Activated T-helper 1 cell treated with anti-CD3 and anti-CD28 coated beads, Interleukin-12 subunit alpha, Interleukin-12 subunit beta, Interleukin-2, Interleukin-4 antibody, amounts not matched to agents 30 ng/mL and 10 ng/mL and 1 ng/mL, durations not matched to agents 14 hours and 24 hours and 36 hours (primary cell): ENCODE measurements at places on chromosomes 2 and 18. TPM values are rescaled to one million over a fixed set of nuclear protein-coding genes. Genes with fewer than 3 reads are reported as not detected.

DNA sequence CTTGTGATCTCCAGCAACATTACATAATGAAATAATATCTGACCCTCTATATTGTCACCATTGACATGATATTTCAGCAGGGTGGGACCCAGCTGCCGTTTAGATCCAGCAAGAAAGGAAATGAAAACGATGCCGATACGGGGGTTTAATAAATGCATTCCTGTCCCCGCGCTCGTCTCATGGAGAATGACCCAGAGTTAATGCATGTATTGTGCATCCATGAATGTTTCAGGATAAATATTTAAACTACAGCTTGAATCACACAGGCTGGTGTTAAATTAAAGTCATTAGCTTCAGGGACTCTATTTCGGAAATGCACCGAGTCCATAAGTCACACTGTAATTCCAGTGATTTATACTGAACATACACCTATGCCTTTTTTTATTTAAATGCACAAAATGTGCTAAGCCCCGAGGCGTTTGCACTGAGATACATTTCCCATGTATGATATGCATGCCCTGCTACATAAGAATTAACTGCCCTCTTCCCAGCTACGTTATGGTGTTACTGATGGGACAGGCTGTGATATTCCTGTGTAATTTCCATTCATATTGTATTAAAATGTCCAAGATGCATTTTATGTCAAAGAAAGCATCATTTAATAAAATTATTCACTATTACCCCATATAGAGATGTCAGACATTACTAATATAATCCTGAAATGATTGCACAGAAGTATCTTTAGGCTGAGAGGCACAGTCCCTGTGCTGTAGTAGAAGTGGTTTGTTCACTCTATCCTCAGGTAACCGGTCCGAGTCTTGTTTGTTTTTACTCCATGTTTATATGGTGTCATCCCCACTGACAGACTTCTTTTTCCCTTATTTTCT is 109.3 kb upstream of the ZNF516 start:
- no peak for DNase-seq
- no peak overlapping the region for H3K4me3 ChIP-seq
- no peak overlapping the region for H3K27ac ChIP-seq

DNA sequence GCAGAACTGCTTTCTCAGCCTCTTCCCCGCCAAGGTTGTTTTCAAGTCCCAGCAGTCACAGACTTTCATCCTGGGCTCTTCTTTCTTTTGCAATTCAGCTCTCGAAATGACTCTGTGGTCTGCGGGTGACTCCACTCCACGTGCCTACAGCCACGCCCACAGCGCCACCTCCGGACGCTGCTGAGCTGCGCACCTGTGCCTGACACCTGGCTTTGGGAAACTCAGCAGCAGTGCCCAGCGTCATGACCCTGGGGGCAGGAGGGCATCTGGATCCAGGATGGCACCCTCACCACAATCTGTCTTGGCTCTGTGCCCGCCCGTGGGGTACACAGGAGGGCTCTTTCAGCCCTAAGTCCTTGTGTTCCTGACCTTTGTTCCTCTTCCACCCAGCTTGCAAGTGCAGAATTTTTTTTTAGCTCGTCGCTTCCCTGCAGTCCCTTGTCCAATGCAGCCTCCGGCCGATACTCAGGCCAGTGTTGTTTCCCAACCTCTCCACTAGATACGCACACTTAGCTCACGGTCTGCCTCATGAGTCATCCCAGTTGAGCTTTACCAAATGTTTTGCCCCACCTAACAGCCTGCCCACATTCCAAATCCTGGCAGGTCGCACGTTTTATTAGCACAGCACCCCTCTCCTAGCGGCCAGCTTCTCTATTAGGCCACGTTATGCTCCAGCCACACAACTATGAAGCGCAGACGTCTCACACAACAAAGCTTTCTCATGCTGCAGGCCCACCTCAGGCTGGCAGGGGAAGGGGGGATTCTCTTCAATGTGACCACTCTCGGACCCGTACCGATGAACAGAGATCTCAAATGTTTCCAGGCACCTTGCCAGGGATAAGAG is 6.5 kb upstream of the CAPN10 start:
- peak overlapping the region; percentile 15 for H3K4me3 ChIP-seq
- H3K36me3 ChIP-seq: peaks cover 16% of the 10 kb centered on the region
- no peaks in the 10 kb centered on the region for H3K27me3 ChIP-seq
- H3K27ac ChIP-seq: peak overlapping the region; percentile 63

DNA sequence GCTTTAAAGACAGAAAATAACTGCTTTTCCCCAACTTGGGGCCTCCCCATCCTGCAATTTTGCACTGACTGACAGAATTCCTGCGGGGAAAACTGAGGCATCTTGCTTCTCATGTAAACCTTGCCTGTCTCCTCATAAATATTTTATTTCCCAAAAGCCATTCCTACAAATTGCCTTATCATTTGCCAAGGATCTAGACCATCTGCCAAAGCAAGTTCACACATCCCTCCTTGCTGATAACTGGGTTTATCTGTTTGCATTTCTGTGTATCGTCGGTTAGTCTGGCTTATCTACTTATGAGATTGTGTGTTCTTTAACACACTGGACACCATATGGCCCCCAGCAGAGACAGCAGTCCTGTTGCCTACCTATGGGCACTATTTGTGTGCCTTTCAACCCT is 3.0 kb upstream of the CNGA3 start:
- H3K4me3 ChIP-seq: no peak overlapping the region
- H3K36me3 ChIP-seq: no peaks in the 10 kb centered on the region
- no peak overlapping the region for H3K27ac ChIP-seq
- no peak for DNase-seq
- peaks cover 4% of the 10 kb centered on the region for H3K4me1 ChIP-seq

- H3K36me3 ChIP-seq: peaks cover 20% of the 10 kb centered on the region
- DNase-seq: no peak
- H3K27me3 ChIP-seq: no peaks in the 10 kb centered on the region
- H3K27ac ChIP-seq: peak overlapping the region; percentile 16
- peaks cover 39% of the 10 kb centered on the region for H3K4me1 ChIP-seq
Measured at GRCh38 chr18:51051105-51051712, 21.2 kb downstream of the SMAD4 start.

DNA sequence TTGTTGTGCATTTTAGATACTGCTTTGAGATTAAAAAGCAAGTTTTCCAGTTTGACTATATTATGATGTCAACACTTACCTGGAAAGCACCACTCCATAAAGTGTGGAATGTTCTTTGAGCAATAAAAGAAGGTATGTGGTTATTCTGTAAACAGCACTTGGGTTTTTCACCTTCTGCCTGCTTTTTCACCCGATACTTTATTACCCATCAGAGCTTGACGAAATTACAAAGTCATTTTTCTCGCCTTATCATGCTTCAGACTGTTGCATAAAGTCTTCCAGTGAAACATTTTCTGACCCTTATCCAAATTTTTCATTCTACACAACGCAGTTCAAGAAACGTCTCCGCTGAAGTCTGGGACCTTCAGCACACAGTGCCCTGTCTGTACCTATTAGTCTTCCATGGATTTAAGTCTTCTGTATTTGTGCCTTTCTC is 25.2 kb downstream of the CAB39 start:
- peaks cover 82% of the 10 kb centered on the region for H3K4me1 ChIP-seq
- H3K27ac ChIP-seq: peak overlapping the region; percentile 64
- H3K27me3 ChIP-seq: no peaks in the 10 kb centered on the region
- H3K36me3 ChIP-seq: peaks cover 40% of the 10 kb centered on the region

The SRD5A2 gene
- total RNA-seq: not detected in 2 replicates

The LTBP1 gene
- 0.12 and 0.26 TPM in 2 replicates for total RNA-seq
